Stimulated activated CD4-positive, alpha-beta T cell treated with anti-CD3 and anti-CD28 coated beads, Interleukin-4, amount 100 ng/mL, for 4 hours (primary cell): ENCODE measurements at places on chromosomes 12 and 14.

DNA sequence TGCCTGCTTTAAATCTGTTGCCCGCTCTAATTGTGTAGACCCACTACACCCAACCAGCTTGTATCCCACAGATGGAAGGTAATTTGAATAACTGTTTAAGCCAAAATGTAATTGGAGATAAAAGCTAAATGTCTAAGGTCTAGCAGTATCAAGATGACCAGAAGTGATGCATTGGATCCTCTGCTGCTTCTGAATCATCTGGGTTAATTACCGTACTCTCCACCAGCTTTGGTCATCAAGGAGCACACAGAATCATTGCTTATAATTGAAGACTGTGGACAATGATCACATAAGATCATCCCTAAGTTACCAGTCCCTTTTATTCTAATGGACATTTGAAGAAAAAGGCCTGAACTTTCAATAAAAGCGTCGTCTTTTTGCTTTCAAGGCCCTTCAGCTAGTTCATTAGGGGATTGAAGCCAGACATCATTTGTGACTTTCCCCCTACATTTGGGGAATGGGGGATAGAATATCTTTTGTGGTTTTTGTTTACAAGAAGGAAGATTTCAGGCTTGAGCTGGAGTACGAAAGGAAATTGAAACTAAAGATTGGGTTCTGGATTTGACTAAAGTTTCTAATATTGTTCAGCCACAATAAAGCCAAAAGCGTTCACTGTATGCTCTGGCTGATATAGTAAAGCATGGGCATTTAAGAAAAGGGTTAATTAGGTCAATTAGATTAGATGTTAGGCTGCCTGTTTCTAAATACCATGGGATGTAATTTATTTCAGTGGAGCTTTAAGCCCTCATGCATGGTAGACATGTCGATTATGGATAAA, 123.2 kb downstream of the CHST11 start:
- DNase-seq: no peak

GRCh38 chr14:61479746-61480502, 158.5 kb downstream of the PRKCH start:
- DNase-seq: no peak

GRCh38 chr12:75634244-75635222, 123.1 kb upstream of the KRR1 start:
- no peak for DNase-seq

DNA sequence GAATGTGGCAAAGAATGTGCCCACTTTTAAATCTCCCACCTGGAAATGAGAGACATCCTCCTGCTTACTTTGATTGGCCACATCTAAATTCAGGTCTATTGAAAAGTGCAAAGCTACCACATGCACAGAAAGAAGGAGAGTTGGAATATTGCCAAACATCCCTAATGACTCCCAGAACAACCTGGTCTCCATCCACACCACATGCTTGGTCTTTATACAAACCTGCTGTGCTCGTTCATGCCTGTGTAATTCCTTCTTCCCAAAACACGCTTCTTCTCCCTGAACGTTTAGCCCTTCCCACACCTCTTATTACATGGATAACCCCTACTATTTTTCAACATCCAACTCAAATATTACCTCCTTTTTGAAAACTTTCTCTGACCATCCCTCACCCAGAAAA, 66.2 kb upstream of the BCL2L14 start:
- no peak for DNase-seq

- DNase-seq: no peak
Measured at GRCh38 chr12:126286203-126286602, 1221.0 kb downstream of the AACS start.

GRCh38 chr12:22126758-22127157, 80.7 kb downstream of the CMAS start:
- DNase-seq: no peak

DNA sequence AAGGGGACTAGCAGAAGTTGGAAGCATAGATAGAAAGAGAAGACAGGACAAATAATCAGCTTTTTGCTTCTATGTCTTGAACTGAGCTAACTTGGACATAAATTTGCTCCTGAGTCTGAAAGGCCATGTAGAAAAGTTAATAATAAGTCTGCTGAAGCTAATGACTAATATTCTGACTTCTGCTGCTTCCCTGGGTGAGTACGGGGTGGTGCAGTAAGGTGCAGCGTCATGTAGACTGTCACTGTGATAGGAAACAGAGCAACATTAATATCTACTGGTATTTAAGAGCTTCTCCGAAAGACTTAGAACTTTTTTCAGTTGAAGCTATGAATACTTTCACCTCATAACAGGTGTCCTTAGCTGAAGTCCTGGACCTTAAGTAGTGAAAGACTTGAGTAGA, 34.1 kb upstream of the CPM start:
- DNase-seq: no peak
